Gastrocnemius medialis (tissue), 4 donors: ENCODE measurements at places on chromosomes 2 and 18. TPM values are rescaled to one million over a fixed set of nuclear protein-coding genes. Genes with fewer than 3 reads are reported as not detected.

Gene CAPN14
- not detected for total RNA-seq

Gene REL
- 4.2 TPM for total RNA-seq

Gene EMILIN1
- 6.8 TPM for total RNA-seq

Gene UGT1A5
- not detected for total RNA-seq

Gene ZSWIM2
- not detected for total RNA-seq

Gene GRHL1
- total RNA-seq: 0.97 TPM

DNA sequence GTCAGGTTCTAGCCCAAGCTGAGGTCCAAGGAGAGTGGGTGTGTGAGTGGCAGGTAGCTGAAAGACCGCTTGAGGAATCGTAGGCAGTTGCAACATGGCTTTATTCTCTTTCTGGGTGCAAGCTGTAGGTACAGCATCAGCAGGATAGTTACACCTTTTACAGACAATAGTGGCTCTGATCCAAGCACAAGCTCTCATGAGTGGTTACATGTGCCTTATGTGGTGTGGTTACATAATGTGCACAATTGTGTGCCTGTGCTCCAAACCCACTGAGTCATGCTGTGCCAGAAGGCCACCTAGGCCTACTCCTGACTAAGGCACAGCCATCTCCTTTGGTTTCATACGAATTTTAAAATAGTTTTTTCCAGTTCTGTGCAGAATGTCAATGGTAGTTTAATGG is 227.6 kb downstream of the SATB2 start:
- DNase-seq: no peak

- DNase-seq: no peak
These were observed 52.6 kb upstream of the ATP5MC3 start for GRCh38 chr2:175234153-175234552.

DNA sequence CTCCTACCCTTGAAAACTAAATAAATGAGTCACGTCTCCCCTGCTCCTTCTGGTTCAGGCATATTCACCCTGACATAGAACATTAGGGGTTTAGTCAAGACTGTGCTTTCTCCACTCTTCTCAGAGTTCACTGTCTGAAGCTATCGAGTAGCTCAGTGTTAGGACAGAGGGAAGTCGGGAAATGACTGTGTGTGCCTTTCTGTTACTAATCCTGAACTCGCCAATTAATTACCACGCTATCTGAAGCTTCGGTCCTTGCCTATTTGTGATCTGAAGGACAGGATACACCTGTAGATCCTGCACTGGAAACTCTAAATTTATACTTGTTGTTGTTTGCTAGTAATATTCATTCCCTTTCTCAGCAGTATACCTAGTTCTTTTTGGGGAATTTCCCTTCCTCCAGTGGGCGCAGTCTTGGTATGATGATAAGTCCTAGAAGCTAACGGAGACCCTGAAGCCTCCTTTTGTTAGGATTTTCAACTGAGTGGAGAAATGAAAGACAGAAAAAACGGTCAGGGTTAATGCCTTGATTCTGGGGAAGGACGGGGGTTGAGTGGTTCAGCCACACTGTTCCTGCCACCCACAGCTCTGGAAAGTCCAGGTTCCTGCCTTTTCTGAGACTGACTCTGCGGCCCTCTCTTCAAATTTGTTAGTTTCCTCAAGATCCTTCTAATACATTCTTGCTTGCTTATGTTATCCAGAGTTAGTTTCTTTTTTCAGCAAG is 218.0 kb downstream of the DLGAP1 start:
- no peak for DNase-seq

DNA sequence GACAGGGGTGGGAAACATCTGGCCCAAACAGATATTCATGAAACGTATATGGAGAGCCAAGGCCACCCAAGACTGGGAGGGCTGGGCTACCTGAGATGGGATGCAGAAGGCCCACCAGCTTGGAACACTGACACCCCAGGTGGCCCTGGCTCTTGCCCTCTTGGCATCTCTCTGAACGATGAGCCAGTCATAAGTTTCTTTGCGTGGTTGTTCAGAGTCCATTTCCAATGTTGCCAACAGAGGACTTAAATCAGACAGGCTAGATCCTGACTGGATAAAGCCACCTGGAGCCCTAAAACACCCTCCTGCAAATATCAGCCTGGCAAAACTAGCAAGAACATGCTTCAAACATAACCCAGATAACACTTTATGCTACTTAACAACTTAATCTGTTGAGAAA is 42.6 kb downstream of the LPIN2 start:
- no peak for DNase-seq

- no peak for DNase-seq
These were observed 51.1 kb upstream of the NCOA1 start for GRCh38 chr2:24439971-24440340.

DNA sequence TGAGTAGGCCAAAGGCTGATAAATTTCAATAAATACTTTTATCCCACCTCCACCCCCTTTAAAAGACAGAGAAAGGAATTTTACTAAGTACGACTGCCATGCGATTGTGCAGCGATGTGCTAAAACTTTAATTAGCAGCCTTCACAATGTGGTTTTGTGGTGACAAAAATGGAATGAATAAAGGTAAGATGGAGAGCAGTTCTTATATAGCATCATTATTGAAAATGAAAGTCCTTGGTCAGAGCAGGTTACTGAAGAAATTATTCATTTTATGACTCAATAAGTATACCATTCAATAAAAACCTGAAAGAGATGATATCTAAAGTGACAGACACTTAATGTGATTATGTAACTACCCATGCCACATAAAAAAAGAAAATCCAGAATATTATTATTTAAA is 33.2 kb upstream of the MTIF2 start:
- no peak for DNase-seq

DNA sequence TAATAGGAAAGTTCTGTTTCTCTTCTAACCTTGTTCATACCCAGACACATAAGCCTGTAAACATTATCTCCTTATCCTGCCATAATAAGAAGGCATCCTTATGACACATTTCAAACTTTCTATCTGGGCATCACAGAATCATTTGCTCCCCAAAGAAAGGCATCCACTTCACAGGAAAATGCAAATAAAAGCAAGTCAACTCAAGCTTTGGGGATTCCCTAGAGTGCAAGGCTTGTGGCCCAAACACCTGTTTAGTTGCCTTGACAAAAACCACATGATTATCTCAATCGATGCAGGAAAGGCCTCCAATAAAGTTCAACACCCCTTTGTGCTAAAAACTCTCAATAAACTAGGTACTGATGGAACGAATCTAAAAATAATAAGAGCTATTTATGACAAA is 195.7 kb upstream of the GALNT5 start:
- DNase-seq: no peak

DNA sequence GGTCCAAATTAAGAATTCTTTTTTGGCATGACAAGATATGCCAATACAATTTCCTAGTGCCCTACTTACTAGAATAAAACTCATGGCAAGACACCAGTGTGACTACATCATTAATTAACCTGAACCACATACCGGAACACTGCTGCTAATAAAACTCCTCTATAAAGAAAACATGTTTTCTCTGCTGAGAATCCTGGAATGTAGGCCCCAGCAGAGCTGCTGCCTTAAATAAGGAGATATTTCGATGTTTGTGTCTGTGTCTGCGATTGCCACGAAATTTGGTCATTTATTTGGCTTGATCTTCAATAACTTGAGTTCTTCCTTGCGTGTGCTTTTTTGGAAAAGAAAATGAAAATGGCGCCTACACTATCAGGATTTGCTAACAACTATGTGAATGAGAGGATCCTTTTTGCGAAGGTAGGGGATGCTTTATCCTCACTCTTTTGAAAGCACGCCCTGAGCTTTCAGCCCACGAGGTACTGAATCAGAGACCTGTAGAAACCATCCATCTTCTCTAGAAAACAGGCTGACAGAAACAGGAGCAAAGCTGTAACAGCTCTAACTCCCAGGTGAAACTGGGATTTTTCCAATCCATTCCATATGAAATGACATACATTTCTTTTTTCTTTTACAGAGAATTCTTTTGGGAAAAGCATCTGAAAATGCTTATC is 27.0 kb downstream of the KLF7 start:
- DNase-seq: no peak

GRCh38 chr18:39753178-39753577 is 2187.6 kb upstream of the CELF4 start:
- no peak for DNase-seq

DNA sequence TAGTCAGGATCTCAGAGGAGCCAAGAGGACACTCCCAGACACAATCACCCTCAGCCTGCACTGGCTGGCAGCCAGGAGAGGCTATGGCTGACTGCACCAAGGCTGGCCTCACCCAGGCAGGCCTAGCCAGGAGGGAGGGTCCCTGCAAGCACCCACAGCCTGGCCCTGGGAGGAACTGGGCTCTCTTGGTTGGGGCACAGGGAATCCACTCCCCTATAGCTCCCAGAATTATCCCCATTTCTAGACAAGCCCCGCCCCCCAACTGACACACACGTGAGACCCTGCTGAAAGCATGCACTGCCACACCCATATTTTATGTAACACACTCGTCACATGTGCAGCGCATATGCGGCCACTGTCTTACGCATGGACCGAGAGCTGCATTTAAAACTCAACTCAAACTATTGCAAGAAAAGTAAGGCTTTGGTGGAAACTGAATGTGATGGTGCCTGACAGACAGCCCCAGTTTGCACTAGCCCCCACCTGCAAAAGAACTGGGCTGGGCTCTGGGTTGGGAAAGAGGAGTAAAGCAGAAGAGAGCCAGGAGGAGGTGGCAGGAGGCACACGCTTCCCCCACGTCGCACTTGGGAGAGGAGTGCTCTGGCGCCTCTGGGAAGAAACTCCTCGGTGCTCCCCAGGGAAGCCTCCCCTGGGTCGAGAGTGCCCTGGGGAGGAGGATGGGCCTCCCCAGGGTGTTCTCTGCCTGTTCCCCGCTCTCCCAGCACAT is 28.9 kb upstream of the ARHGEF4 start:
- DNase-seq: no peak

DNA sequence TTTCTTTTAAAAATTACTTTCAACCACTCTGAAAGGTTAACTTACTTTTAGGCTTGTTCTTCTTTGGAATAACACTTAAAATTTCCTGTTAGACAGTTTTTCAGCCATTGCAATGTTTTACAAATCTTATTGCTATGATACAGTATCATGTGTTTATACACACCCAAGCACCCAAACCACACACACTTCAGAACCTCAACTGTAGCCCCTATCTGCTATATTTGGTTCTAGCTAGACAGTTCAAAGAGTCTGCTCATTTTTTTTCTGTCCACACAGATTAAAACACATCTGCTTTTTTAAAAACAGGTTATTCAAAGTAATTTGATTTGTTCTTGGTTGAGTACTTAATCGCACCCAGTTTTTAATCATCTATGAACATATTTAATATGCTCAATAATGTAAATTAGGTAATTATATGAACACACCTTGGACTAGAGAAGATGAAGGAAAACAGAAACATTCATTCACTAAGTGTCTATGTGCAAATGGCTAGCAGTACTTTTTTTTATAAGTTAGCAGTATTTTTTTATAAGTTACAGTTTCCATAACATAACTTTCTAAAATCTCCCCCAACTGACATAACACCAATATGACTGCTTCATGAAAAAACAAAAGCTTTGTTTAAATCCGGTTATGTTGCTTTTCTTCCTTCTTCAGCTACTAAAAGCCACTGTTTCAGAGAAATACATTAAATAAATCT is 17.6 kb downstream of the FBXO11 start:
- DNase-seq: no peak

DNA sequence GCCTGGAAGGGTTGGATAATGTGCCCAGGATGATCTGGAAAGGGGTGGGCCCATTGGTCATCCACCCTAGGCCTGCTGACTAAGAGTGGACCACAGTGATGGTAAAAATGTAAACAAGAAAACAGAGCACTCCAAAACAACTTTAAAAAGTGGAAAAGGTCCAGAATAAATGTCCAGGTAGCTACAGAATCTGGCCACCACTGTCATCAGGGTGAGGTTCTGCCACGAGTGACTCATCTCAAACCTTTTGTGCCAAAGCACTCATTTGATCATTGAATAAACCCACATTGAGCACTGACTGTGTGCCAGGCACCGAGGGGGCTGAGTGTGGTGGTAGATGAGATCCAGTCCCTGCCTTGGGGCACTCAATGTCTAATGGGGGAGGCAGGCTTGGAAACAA is 64.9 kb downstream of the EMX1 start:
- no peak for DNase-seq

DNA sequence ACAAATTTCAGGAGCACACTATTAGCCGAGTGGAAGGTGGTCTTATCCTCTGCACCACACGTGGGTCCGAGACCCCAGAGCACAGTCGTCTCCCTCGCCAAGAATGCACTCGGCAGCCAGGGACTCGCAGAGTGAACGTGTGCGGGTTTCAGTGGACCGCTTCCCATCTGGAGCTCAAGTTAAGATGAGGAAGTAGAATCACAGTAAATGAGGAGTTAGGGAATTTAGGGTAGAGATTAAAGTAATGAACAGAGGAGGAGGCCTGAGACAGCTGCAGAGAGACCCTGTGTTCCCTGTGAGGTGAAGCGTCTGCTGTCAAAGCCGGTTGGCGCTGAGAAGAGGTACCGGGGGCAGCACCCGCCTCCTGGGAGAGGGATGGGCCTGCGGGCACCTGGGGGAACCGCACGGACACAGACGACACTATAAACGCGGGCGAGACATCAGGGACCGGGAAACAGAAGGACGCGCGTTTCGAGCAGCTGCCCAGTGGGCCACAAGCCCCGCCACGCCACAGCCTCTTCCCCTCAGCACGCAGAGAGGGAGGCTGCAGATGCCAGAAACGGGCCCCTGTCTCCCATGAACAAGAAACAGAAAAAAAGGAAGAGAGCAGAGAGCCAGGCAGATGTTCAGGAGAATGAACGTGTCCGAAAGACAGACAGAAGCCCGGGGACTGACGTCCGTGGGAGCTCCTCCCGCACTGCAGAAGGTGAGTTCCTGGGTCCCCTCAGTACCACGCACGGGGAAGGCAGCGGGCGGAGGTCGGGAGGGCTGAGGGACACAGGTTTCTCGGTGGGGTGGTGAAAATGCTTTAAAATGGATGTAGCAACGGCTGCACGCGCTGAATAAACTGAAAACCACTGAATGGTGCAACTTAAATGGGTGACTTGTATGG is 5.4 kb upstream of the KCNG2 start:
- no peak for DNase-seq

DNA sequence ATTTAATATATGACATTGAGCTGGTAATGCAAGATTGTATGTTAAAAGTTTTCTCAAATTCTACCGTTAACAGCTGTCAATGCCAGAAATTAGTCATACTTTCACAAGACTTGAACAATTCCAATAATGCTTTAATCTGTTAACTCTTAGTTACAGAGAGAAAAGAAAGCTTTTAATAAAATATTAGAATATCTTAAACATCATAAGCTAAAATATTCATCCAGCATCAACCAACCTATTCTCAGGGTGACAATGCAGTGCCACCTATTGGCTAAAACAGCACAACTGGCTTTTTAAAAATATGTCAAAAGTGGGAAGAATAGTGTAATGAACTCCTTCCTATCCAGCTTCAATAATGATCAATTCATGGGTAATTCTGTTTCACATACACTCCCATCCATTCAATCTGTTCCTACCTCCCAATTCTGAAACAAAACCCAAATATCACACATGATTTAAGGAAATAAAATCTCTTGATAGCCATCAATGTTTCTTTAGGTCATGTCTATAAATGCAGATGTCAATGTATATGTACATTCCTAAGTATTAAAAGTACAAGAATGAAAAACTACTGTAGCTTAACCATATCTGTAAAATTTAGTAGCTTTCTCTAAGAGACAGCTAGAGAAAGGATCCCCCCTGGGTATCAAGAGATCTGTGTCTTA is 79.8 kb upstream of the CCDC141 start:
- DNase-seq: no peak
